ENCODE measurements at places on chromosomes 6 and 20. TPM values are rescaled to one million over a fixed set of nuclear protein-coding genes. Genes with fewer than 3 reads are reported as not detected.

DNA sequence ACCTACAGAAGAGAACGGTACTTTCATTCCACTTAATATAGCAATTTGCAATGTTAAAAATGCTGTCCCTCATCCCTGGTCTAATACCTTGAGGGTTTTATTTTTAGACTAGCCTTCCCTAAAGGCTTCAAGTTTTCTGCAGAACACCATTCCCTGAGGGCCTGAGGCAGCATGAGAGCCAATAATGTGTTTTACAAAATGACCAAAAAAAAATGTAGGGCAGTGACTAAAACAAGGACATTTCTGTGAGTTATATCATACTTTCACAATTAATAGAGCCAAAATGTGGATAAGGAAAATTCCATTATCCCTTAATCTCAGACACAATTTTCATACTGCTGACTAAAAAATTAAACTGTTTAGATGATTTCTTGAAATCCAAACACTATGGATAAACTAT, 22.7 kb downstream of the GPR63 start:
- H3K27ac ChIP-seq = no peak overlapping the region
- H3K27me3 ChIP-seq = no peaks in the 10 kb centered on the region
- H3K4me3 ChIP-seq = no peak overlapping the region
- no peak for DNase-seq

DNA sequence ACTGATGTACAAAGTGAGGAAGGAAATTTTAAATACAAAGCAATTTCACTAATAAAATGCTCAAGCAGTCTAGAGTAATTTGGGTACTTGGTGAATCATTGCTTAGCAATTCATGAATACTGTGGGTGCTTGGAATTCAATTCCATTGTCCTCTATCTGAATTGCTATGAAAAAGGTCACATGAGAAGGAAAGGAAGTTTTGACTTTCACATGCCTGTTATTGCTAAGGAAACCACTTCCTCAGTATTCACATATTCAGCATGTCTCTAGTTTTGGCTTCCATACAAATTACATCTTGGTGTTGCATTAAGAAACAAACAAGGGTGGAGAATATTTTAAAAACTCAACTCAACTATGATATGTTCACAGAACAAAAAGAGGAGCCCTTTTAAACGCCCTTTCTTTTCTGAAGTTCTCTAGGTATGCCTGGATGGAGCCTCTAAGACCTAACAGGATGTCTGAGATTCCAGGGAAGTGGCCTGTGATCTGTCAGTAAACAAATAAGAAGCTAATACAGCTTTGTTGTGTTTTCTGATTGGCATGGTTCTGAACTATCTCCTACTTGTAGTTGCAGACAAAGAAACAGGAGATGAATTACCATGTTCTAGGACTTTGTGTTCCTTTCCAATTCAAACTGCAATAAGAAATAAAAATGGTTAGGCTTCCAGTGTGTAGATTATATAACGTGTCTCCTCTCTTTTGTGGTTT, 190.4 kb downstream of the OGFRL1 start:
- peaks cover 12% of the 10 kb centered on the region for H3K4me1 ChIP-seq
- peak overlapping the region; percentile 61 for H3K27ac ChIP-seq
- H3K4me3 ChIP-seq = no peak overlapping the region
- DNase-seq = no peak
- no peaks in the 10 kb centered on the region for H3K36me3 ChIP-seq

GRCh38 chr6:148874698-148875293, 128.0 kb downstream of the UST start:
- no peaks in the 10 kb centered on the region for H3K27me3 ChIP-seq
- no peak overlapping the region for H3K4me3 ChIP-seq
- no peaks in the 10 kb centered on the region for H3K4me1 ChIP-seq
- no peaks in the 10 kb centered on the region for H3K36me3 ChIP-seq

DNA sequence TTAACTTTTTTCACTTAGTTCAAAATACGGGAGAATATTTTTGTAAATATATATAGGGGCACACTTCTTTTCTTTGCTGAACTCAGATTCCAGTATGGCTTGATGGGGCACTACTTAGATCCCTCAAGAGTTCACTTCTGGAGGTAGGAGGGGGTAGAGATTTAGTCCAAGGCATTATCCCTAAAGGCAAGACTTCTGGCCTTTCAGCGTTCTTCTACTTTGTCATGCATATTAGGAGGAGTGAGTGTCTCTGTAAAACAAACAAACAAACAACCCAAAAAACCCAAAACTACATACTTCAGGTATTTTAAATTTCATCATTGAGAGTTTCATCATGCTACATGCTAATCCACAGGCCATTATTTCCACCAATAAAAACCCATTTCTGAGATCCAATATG, 32.0 kb downstream of the SMPDL3A start:
- H3K27me3 ChIP-seq = no peaks in the 10 kb centered on the region
- no peaks in the 10 kb centered on the region for H3K36me3 ChIP-seq
- H3K4me1 ChIP-seq = no peaks in the 10 kb centered on the region
- H3K4me3 ChIP-seq = no peak overlapping the region

GRCh38 chr6:41441598-41442351, 104.4 kb upstream of the FOXP4 start:
- no peak overlapping the region for H3K27ac ChIP-seq
- no peak overlapping the region for H3K4me3 ChIP-seq
- peaks cover 11% of the 10 kb centered on the region for H3K4me1 ChIP-seq
- no peak for DNase-seq
- H3K36me3 ChIP-seq = no peaks in the 10 kb centered on the region
- no peaks in the 10 kb centered on the region for H3K27me3 ChIP-seq

PRDM1 gene
- 1.3 TPM for total RNA-seq

GRCh38 chr6:90678049-90678779, 91.3 kb upstream of the MAP3K7 start:
- no peak overlapping the region for H3K4me3 ChIP-seq
- DNase-seq = no peak
- H3K27ac ChIP-seq = no peak overlapping the region
- no peaks in the 10 kb centered on the region for H3K4me1 ChIP-seq
- H3K27me3 ChIP-seq = no peaks in the 10 kb centered on the region
- no peaks in the 10 kb centered on the region for H3K36me3 ChIP-seq

DNA sequence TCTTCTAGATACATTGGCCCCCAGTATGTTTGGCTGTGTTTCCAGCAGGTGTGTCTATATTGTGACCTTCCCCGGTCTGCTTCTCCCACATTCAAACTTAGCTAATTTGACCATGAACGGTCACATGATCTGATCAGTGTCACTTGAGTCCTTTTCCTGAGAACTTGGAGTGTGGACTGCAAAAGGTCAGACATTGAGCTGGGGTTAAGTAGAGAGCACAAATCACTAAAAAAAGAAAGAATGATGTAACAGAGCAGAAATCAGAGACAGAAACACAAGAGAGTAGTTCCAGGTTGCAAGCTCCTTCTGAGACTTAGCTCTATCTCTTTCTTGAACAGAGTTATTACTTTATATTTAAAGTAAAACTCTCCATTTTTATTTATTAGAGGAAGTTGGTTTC, 733.9 kb downstream of the CBLN4 start:
- no peaks in the 10 kb centered on the region for H3K27me3 ChIP-seq
- no peaks in the 10 kb centered on the region for H3K4me1 ChIP-seq
- no peaks in the 10 kb centered on the region for H3K36me3 ChIP-seq
- H3K27ac ChIP-seq = no peak overlapping the region
- DNase-seq = no peak

DNA sequence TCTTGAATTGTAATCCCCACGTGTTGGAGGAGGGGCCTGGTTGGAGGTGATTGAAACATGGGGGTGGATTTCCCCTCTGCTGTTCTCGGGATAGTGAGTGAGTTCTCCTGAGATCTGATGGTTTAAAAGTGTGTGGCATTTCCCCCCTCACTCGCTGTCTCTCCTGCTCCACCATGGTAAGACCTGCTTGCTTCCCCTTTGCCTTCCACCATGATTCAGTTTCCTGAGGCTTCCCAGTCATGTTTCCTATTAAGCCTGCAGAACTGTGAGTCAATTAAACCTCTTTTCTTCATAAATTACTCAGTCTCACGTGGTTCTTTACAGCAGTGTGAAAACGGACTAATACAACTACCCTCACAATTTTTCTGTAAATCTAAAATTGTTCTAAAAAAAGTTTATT, 26.8 kb upstream of the FAM184A start:
- H3K4me1 ChIP-seq = no peaks in the 10 kb centered on the region
- no peaks in the 10 kb centered on the region for H3K27me3 ChIP-seq
- no peak for DNase-seq
- H3K36me3 ChIP-seq = no peaks in the 10 kb centered on the region
- H3K27ac ChIP-seq = no peak overlapping the region

DNA sequence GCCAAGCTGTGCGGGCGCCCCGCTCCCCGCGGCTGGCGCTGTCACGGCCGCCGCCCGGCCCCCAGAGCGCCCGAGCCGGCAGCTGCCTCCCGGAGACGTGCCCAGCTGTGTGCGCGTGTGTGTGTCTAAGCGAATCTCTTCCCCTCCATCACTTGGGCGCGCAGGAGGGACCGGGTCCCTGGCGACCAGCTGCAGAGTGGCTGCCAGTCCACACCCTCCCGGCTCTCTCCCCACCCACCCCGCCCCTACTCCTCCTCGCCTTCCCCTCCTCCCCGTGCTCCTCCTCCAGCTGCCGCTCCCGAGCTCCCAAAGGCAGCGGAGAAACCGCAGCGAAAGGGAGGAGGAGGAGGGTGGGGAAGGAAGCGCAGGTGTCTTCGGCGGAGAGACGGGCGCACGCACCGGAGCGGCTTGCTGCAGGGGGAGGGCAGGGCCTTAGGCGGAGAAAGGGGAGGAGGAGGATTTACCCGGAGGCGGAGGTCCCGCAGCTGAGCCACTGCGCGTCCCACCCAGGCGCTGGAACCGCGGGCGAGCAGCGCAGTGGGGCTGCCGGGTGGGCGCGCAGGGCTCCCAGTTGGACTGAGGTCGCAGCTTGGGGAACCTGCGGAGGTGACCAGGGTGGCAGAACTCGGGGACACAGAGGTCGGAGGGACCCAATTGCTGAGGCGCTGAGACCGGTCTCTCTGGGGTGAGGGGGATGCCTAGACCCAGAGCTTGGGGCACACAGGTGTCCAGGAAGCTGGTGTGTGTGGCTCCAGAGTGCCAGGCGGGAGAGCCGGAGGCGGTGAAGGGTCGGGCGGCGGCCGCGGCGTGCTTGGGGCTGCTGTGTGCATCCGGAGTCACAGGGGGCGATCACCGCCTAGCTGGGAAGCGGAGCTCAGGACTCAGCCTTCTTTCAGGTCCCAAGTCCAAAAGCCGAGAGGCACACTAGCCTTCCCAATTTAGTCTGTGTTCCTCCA, at the start of gene HS3ST5:
Gene HS3ST5, minus strand, starts transcription at position 198 of the 956 bp plus-strand sequence. CDS start 280,178 bp downstream, outside the sequence.
- no peaks in the 10 kb centered on the region for H3K36me3 ChIP-seq
- no peak within 1 kb of the TSS for H3K27ac ChIP-seq
- H3K4me1 ChIP-seq = no peaks in the 10 kb centered on the region
- peak within 1 kb of the TSS; percentile 71 for H3K4me3 ChIP-seq
- peak; percentile 64 for DNase-seq

DNA sequence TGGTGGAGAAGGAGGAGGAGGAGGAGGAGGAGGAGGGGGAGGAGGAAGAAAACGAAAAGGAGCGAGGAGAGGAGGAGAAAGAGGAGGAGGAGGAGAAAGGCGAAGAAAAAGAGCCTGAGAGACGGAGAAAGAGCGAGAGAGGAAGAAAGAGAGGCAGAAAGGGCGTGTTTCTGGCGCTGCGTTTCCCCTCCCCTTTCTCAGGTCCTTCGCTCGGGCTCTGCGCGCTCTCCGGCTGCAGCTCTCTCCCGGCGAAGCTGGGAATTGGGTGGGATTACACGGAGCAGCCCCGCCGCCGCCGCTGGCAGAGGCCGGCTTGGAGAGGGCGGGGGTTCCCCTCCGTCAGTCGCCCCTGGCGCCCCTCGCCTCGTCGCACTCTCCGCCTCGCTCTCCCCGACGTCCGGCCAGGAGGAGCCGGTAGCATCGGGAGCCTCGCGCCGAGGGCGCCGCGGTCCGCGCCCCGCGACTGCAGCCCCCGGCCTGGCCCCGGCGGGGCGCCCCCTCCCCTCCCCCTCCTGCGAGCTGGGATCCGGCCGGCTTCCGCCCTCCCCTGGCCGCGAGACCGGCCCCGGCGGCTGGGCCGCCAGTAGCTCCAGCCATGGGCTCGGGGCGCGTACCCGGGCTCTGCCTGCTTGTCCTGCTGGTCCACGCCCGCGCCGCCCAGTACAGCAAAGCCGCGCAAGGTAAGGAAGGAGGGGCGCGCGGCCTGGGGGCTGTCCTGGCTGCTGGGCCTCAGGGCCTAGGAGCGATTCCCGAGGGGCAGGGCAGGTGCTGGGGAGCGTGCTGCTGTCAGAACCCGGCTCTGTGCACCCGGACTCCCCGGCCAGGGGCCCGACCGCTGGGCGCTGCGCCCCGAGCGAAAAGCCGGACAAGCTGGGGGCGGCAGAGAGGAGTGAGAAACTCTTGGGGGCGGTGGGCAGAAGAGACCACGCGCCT, at the start of gene SCUBE3:
Gene SCUBE3, plus strand, starts transcription at position 133 of the 933 bp plus-strand sequence. Its CDS starts 463 bp downstream, at position 596.
- H3K36me3 ChIP-seq = no peaks in the 10 kb centered on the region
- peak within 1 kb of the TSS; percentile 68 for H3K4me3 ChIP-seq
- DNase-seq = no peak

GRCh38 chr20:7841971-7842310, 98.3 kb downstream of the HAO1 start:
- no peak overlapping the region for H3K4me3 ChIP-seq
- peak; percentile 63 for DNase-seq
- no peaks in the 10 kb centered on the region for H3K36me3 ChIP-seq
- no peaks in the 10 kb centered on the region for H3K4me1 ChIP-seq

ABCF1 gene
- total RNA-seq = 64.2 TPM

TDP2 gene
- 20.4 TPM for total RNA-seq

DNA sequence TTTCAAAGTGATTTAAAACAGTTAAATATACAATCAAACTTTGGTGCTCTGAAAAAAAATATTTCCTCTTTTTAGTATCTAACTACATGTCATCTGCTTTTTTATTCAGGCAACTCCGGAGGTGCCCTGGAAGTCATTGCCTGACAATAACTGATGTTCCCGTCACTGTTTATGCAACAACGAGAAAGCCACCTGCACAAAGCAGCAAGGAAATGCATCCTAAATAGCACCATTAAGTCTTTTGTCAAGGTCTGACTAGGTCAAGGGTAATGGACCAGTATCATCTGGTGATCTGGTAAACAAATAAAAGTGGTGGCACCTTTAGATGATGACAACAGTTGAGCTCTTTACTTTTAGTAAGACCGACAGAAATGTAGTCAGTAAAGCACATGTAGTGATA, 13.2 kb downstream of the FAM229B start:
- H3K4me1 ChIP-seq = no peaks in the 10 kb centered on the region
- H3K27me3 ChIP-seq = no peaks in the 10 kb centered on the region
- H3K36me3 ChIP-seq = peaks cover 22% of the 10 kb centered on the region
- no peak for DNase-seq
- no peak overlapping the region for H3K4me3 ChIP-seq
- H3K27ac ChIP-seq = peak overlapping the region; percentile 10

DNA sequence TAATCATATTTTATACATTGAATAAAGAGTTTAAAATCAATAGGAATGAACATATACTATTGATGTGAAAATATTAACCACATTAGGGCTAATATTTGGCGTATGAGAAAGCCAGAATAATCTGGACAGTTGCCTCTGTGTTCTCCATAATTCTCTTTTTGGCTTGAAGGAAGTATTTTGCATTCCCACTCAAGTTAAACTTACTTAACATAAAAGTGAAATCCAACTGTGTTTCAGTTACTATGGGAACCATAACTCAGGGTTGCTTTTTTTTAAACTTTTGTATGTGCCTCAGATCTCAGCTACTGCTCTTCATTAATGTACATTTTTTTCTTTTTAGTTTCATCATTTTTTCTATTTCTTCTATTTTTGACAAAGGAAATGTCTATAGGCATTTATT, 479.8 kb downstream of the NKAIN2 start:
- no peak overlapping the region for H3K4me3 ChIP-seq
- H3K36me3 ChIP-seq = no peaks in the 10 kb centered on the region
- H3K4me1 ChIP-seq = no peaks in the 10 kb centered on the region
- no peak for DNase-seq

NTSR1 gene
- not detected for total RNA-seq
